ENCODE measurements at places on chromosomes 4 and X.

DNA sequence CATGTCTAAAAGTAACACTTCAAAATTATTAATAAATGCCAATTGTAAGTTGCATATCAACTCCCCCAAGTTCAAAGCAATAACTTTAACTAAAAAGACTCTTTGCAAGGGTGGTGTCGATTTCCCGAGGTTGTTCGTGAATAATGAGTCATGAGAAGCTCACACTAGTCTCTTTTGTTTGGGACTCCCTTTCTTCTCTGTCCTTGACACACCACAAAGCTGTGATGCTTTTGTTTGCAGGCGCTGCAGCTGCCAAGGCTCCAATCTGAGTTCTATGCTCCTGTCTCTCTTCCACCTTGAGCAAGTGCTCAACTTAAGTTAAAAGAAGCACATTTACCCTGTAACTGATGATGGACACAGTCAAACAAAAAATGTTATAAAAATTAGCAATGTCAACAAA is 65.9 kb downstream of the FAT1 start:
- DNase-seq, result no peak

DNA sequence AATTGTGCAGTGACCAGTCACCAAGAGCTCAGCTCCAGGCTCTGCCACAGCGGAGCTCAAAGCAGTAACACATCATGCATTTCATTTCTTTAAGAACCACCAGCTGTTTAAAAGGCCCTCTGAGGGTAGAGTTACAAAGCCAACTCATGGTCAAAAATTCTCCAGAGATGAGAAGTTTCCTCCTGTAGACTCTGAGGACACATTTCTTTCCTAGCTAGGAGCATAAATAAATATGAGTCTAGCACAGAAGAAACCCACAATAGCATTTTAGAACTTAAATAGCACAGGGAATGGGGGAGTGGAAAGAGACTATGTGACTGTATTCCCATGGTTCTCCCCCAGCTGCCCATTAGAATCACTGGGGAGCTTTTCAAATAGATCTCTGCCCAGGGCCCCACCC is 6.5 kb upstream of the CRMP1 start:
- DNase-seq, result no peak

GRCh38 chr4:2891294-2891693 is 47.6 kb downstream of the ADD1 start:
- peak; percentile 53 for DNase-seq

DNA sequence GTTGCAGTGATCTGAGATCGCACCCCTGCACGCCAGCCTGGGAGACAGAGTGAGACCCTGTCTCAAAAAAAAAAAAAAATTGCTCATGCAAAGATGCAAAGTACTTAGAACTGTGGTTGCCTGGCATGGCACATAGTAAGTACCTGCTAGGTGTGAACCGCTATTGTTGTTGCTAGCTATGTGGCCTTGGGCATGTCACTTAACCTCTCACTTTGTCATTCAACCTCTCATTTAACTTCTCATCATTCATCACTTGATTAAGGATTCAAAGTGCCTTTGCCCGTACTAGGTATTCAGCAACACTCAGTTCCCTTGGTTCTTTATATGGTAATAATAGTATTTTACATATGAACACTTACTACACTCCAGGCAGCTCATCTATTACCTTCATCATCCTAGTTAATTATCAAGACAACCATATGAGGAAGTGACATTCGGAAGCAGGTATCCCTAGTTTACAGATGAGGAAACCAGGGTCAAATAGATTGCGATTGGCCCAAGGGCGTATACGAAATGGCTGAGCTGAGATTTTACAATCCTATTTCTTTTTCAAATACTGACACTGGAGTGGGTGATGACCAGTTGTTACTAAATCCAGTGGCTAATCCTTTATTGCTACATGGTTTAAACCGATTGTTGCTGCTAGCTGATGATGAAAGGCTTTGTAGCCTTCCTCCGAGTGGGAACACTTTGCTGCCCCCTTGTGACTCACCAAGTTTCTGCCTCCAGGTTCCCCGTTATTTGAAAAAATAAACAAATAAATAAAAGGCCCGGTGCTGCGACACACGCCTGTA is 28.8 kb upstream of the SOWAHD start:
- DNase-seq, result peak; percentile 56

DNA sequence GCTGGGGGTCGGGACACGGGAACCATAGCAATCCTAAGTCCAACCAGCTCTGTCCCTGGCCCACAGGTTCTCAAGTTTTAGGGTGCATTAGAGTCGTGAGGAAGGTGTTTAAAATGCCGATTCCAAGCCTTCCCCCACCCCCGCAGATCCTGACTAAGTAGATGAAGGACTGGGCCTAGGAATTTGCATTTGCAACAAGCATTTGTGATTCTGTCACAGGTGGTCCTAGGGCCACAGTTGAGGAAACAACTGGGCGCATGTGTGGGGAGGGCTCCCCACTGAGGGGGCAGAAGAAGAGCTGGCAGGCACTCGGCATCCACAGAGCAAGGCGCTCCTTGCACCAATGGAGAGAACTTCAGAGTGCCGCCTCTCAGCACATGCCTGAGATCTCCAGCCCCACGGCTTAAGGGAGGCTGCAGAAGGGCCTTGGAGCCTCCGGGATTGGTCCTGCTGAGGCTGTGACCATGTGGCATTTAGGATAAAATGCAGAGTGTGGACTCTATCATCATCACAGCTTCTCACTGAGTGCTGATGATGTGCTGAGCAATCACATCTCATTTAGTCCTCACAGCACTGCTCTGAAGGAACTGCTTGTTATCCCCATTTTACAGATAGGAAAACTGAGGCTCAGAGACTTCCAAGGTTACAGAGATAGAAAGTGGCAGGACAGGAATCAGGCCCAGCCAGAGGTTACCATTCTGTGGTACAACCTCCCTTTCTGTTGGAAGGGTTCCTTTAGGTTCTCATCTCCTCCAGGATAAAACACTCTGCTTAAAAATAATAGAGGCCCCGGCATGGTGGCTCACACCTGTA is 16.7 kb downstream of the SEL1L3 start:
- no peak for DNase-seq

Measured in EL (cell line).